ELR (cell line): ENCODE measurements at places on chromosomes 3 and 15.

DNA sequence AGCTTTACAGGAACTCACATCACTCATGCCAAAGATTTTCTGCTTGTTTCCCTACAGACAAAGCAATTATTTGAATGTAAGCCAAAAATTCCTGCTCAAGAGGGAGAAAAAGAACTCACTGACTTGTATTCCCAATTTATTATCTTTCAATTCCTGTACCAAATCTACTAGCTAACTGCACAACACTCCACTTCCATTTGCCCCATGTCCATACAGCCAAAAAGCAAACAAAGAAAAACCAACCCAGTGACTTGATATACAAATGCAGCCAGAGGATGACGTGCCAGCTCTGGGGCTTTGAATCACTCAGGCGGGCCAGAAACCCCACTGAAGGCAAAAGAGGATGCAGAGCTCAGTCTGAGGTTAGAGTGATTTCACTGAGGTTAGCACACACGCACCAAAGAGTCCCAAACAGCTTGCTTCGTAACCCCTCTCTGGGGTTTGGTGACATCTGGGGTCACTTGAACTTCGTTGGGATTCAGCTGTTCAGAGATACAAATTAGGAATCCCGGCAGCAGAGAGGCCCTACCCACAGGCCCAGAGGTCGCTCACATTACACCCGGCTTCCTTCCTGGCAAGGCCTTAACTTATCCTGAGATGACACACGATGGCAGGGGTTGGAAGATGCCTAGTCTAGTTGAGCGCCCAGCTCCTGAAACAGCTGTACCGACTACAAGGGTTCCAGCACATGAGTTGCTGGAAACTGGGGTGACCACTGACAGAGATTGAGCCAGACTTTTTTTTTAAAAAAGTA, 1.6 kb downstream of the RFTN1 start:
- peak; percentile 88 for DNase-seq

- DNase-seq = no peak
These were observed 226.6 kb downstream of the ADAMTSL3 start for GRCh38 chr15:83880529-83880928.

DNA sequence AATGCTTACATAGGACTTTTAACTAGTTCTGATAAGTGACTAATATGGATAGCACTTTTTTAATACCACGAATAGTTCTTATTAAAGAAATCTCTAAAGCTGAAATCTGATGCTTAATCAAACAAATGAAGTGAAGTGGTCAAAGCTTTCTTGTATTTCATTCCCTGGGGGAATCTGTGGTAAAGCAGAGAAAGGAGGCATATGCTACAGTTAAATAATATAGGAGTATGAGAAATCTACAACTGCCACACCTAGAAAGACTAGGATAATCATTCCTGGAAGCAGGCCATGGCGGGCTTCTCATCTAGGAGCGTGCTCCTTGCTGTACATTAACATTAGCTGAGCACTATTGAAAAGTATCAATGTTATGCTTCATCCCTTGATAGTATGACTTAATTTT, 835.7 kb downstream of the OTOL1 start:
- DNase-seq = no peak

- DNase-seq = peak; percentile 97
These were observed 5.6 kb upstream of the MFGE8 start for GRCh38 chr15:88918738-88919137.

DNA sequence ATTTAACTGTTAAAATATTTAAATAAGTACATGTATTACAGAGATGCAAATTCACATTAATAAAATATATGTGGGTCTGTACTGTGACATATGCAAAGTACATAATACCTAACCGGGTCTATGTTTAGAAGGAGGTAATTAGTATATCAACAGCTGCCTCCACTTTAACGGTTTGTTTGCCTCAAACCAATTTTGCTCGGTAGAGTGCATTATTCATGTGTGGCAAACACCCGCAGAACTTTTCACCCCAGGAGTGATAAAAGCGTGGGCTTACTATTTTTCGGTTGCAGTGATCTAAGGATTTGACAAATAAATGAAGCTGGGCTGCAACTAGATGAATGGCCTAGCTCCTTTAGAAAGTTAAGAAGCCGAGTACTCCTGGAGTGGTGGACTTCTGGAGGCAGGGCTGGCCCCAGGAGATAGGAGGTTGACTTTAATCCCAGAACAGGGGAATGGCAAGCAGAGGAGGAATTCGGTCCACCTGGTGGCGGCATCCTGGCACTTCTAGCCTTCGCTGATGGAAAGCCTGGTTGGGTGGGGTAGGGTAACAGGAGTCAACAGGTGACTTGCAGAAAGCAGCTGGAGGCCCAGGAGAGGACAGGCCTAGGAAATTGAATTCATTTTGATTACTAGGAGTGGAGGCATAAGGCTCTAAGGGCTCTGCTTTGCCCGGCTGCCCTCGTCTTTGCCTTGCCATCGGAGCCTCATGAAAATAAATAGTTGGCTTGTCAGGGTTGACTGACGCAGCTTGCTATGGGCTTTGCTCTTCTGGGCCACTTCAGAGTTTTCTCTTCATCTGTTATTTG, 2.4 kb downstream of the SLCO3A1 start:
- no peak for DNase-seq

- DNase-seq = peak; percentile 44
These were observed 20.4 kb downstream of the TERC start for GRCh38 chr3:169744366-169745054.

GRCh38 chr3:105356988-105357387, 9.7 kb upstream of the ALCAM start:
- no peak for DNase-seq

- peak; percentile 67 for DNase-seq
These were observed 172.7 kb downstream of the MEGF11 start for GRCh38 chr15:66080717-66081398.
